ENCODE measurements at places on chromosomes 3 and 15. TPM values are rescaled to one million over a fixed set of nuclear protein-coding genes. Genes with fewer than 3 reads are reported as not detected.

The ATP8B4 gene
- total RNA-seq, result 0.30 TPM

The CHDH gene
- total RNA-seq, result under 0.01 TPM

The TP63 gene
- not detected for total RNA-seq

The ERC2 gene
- 0.47 TPM for total RNA-seq

The ST8SIA2 gene
- total RNA-seq, result not detected

The POPDC2 gene
- 0.15 TPM for total RNA-seq

The FBXO40 gene
- not detected for total RNA-seq

The WWTR1 gene
- total RNA-seq, result 108 TPM
